Aortic smooth muscle cell (primary cell): ENCODE measurements at places on chromosomes 6 and 20. TPM values are rescaled to one million over a fixed set of nuclear protein-coding genes. Genes with fewer than 3 reads are reported as not detected.

The USP49 gene
- 1.3 and 2.1 TPM in 2 replicates for total RNA-seq

The SRXN1 gene
- 42.8 and 61.2 TPM in 2 replicates for total RNA-seq

The BTNL2 gene
- not detected in 2 replicates for total RNA-seq

The SDC4 gene
- 54.5 and 89.0 TPM in 2 replicates for total RNA-seq

The SMLR1 gene
- total RNA-seq: not detected in 2 replicates

The SLC22A2 gene
- 0.13 TPM in 1 of 2 replicates, not detected in the other for total RNA-seq

The GPR6 gene
- not detected in 2 replicates for total RNA-seq

The LY6G6D gene
- not detected in 2 replicates for total RNA-seq

The GABRR1 gene
- not detected in 2 replicates for total RNA-seq

The EPHA7 gene
- under 0.01 TPM in 1 of 2 replicates, not detected in the other for total RNA-seq

The ADGRB3 gene
- total RNA-seq: 1.4 and 2.9 TPM in 2 replicates

The HTR1E gene
- not detected in 2 replicates for total RNA-seq

The VSTM2L gene
- total RNA-seq: 0.53 and 0.93 TPM in 2 replicates

The LYRM4 gene
- 21.8 and 21.9 TPM in 2 replicates for total RNA-seq

The SGK2 gene
- total RNA-seq: 0.26 and 0.44 TPM in 2 replicates

The LY6G6C gene
- not detected in 2 replicates for total RNA-seq

The ZNF311 gene
- total RNA-seq: 0.87 and 1.3 TPM in 2 replicates

The TMEM200A gene
- 71.9 and 102 TPM in 2 replicates for total RNA-seq
